ENCODE measurements at places on chromosomes 4 and X. TPM values are rescaled to one million over a fixed set of nuclear protein-coding genes. Genes with fewer than 3 reads are reported as not detected.

DNA sequence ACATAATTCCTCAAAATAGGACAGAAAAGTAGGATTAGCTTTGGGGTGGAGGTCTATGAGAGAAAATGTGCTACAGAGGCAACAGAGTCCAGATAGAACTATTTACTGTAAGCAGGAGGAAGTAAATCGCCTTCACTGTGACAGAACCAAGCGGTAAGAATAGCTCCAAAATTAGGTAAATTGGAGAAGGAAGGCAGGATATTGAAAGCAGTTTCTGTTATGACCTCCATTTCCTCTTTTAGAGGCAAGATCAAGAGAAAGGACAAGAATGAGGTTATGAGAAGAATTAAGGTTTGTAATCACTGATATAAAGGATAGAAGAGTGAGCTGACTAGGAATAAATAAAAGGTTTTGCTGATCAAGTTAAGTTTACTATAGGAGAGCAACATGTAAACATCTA is 44.1 kb upstream of the NEUROG2 start:
- no peak for DNase-seq

The YY2 gene
- 1.1 TPM for polyA plus RNA-seq

The TRIM2 gene
- 15.1 TPM for polyA plus RNA-seq

- DNase-seq, result no peak
These were observed 1928.2 kb upstream of the TENM3 start for GRCh38 chr4:180314972-180315371.

The PIR gene
- 27.8 TPM for polyA plus RNA-seq

- no peak for DNase-seq
These were observed 3.7 kb upstream of the HDAC8 start for GRCh38 chrX:72576141-72576894.

All from urinary bladder (tissue), 4 donors.